ENCODE measurements at places on chromosomes 11 and 22.
A peak's percentile ranks its signal among the peaks of the same experiment; 100 is the strongest.

GRCh38 chr11:116536416-116536815 is 236.4 kb downstream of the BUD13 start:
- peaks cover 30% of the 10 kb centered on the region for H3K27me3 ChIP-seq
- H3K27ac ChIP-seq, result no peak overlapping the region
- no peak for DNase-seq

DNA sequence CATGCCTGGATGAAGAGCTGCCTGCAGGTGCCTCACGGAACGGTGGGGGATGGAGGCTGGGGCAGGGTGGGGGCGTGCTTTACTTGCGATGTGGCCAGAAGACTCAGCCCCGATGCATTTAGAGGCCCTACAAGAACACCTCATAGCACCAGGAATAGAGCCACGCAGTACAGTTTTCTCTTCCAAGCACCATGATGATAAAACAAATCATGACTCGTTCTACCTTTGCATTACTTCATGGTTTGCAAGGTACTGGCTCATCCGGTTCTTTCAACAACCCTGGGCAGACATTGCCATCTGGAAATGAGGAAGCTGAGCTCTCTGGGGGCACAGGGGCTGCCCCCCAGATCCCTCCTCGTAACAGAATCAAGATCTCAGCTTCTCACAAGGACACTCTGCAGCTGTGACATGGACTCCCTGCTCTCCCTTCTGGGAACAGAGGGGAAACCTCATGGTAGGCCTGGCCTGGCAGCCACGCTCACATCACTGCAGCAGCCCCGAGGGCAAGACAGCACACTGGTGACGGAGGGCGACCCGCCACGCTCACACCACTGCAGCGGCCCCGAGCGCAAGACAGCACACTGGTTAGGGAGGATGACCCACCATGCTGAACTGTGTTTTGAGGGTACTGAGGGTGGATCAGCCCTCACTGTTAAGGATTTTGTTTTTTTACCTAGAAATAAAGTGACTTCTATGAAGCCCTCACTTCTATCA is 46.9 kb downstream of the PHF21B start:
- DNase-seq, result no peak
- no peak overlapping the region for H3K27ac ChIP-seq
- H3K4me3 ChIP-seq, result no peak overlapping the region
- H3K27me3 ChIP-seq, result peaks cover 22% of the 10 kb centered on the region

- peaks cover 11% of the 10 kb centered on the region for H3K36me3 ChIP-seq
- H3K4me1 ChIP-seq, result peaks cover 8% of the 10 kb centered on the region
- no peaks in the 10 kb centered on the region for H3K27me3 ChIP-seq
- no peak overlapping the region for H3K4me3 ChIP-seq
- DNase-seq, result no peak
Observed at GRCh38 chr11:87259736-87260135, 222.0 kb downstream of the TMEM135 start.

- DNase-seq, result no peak
- H3K27me3 ChIP-seq, result peaks cover 6% of the 10 kb centered on the region
- H3K4me3 ChIP-seq, result no peak overlapping the region
Observed at GRCh38 chr11:82631722-82632630, 101.7 kb downstream of the FAM181B start.

GRCh38 chr11:74980634-74981033 is 8.1 kb upstream of the NEU3 start:
- H3K27ac ChIP-seq, result peak overlapping the region; percentile 25
- DNase-seq, result no peak
- no peak overlapping the region for H3K4me3 ChIP-seq
- no peaks in the 10 kb centered on the region for H3K27me3 ChIP-seq

- H3K4me1 ChIP-seq, result peaks cover 41% of the 10 kb centered on the region
- peaks cover 16% of the 10 kb centered on the region for H3K27me3 ChIP-seq
- H3K36me3 ChIP-seq, result no peaks in the 10 kb centered on the region
- no peak for DNase-seq
- H3K27ac ChIP-seq, result no peak overlapping the region
- H3K4me3 ChIP-seq, result no peak overlapping the region
Observed at GRCh38 chr11:69439651-69440464, 41.6 kb upstream of the LINC01488 start.

- H3K36me3 ChIP-seq, result no peaks in the 10 kb centered on the region
- H3K27me3 ChIP-seq, result peaks cover 9% of the 10 kb centered on the region
- H3K27ac ChIP-seq, result no peak overlapping the region
- no peak for DNase-seq
- no peaks in the 10 kb centered on the region for H3K4me1 ChIP-seq
Observed at GRCh38 chr11:70637186-70637800, 239.0 kb downstream of the CTTN start.

- H3K27me3 ChIP-seq, result no peaks in the 10 kb centered on the region
- no peak for DNase-seq
- no peaks in the 10 kb centered on the region for H3K4me1 ChIP-seq
- no peaks in the 10 kb centered on the region for H3K36me3 ChIP-seq
Observed at GRCh38 chr11:15690320-15690719, 575.6 kb downstream of the INSC start.

DNA sequence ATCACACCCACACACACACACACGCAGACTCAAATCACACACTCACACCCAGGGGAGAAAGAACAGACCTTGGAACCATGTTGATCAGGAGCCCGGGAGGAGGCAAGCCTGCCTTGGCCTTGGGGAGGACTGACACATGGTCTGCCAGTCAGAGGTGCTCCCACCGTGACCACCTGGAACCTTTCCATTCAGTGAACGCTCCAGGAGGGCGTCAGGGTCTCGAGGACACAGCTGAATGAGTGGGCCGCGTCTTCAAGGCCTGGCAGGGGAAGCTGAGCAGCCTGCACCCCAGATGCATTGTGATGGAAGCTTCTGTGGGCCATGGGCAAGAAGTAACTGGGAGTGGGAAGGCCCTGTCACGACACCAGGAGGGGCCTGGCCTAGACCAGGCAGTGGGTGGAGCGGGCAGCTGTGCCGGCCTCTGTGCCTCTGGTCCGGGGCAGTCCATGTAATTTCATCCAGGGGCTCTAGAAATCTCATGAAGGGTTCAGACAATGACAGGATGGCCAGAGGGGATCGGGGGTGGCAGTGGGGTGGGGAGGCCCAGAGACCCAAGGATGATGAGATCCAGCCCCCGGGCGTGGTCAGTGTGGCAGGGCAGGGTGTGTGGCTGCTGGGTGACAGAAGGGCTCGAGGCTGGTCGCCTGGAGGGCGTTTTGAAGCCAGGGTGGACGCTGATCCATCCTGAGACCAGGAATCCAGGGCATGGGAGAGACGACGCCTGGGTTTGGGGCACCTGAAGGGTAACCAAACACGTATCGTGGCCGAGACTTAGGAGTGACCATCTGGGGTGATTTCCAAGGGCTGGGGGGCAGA is 53.7 kb downstream of the IGF2 start:
- peaks cover 32% of the 10 kb centered on the region for H3K27me3 ChIP-seq
- DNase-seq, result no peak
- no peak overlapping the region for H3K4me3 ChIP-seq
- H3K36me3 ChIP-seq, result no peaks in the 10 kb centered on the region
- no peaks in the 10 kb centered on the region for H3K4me1 ChIP-seq

GRCh38 chr11:71482746-71483364 is 29.9 kb downstream of the NADSYN1 start:
- DNase-seq, result no peak
- H3K4me1 ChIP-seq, result peaks cover 2% of the 10 kb centered on the region
- no peak overlapping the region for H3K4me3 ChIP-seq
- H3K27me3 ChIP-seq, result no peaks in the 10 kb centered on the region
- peaks cover 81% of the 10 kb centered on the region for H3K36me3 ChIP-seq
- H3K27ac ChIP-seq, result no peak overlapping the region

DNA sequence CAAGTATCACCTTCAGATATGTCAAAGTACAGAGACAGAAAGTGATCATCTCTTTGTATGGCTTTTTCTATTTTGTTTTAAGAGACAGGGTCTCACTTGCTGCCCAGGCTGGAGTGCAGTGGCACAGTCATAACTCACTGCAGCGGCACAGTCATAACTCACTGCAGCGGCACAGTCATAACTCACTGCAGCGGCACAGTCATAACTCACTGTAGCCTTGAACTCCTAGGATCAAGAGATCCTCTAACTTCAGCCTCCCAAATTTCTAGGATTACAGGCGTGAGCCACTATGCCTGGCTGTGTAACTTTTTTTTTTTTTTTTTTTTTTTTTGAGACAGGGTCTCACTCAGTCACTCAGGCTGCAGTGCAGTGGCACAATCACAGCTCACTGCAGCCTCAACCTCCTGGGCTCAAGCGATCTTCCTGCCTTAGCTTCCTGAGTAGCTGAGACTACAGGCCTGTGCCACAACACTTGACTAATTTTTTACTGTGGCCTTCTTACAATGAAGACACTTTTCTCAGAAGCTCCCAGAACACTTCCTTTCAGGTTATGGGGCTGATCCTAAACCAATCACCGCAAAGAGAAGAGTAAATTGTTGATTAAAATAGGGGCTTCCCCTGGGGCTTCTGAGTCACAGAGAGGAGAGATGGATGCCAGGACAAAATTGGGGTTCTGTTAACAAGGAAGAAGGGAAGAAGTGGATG is 9.0 kb upstream of the HIKESHI start:
- H3K27ac ChIP-seq, result peak overlapping the region; percentile 62
- H3K36me3 ChIP-seq, result peaks cover 17% of the 10 kb centered on the region
- H3K27me3 ChIP-seq, result no peaks in the 10 kb centered on the region
- peaks cover 17% of the 10 kb centered on the region for H3K4me1 ChIP-seq

DNA sequence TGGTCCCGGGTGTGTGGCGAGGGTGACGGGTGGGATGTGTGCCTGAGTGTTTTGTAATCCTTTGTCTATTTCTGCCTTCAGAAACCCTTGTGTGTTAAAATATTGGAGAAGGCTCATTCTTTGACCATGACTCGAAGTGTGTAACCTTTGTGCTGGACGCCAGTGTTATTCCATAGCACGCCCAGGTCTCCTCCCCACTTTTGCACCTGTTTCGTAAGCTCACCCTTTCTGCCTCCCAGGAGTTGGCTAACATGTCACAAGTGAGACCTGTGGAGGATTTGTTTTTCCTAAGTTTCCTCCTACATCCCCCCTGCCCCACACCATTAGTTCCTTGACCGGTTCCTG is 382 bp downstream of the C11orf54 start:
- H3K4me3 ChIP-seq, result peak overlapping the region; percentile 99
- no peaks in the 10 kb centered on the region for H3K27me3 ChIP-seq
- H3K36me3 ChIP-seq, result peaks cover 38% of the 10 kb centered on the region
- H3K4me1 ChIP-seq, result peaks cover 21% of the 10 kb centered on the region
- peak overlapping the region; percentile 100 for H3K27ac ChIP-seq
- DNase-seq, result no peak

GRCh38 chr11:132564091-132564885 is 968.0 kb downstream of the OPCML start:
- H3K27ac ChIP-seq, result no peak overlapping the region
- no peak overlapping the region for H3K4me3 ChIP-seq
- no peaks in the 10 kb centered on the region for H3K4me1 ChIP-seq

GRCh38 chr22:23498811-23499798 is 81.0 kb downstream of the IGLL1 start:
- H3K27ac ChIP-seq, result no peak overlapping the region
- no peak overlapping the region for H3K4me3 ChIP-seq
- peaks cover 26% of the 10 kb centered on the region for H3K27me3 ChIP-seq
- H3K4me1 ChIP-seq, result peaks cover 3% of the 10 kb centered on the region
- H3K36me3 ChIP-seq, result no peaks in the 10 kb centered on the region

DNA sequence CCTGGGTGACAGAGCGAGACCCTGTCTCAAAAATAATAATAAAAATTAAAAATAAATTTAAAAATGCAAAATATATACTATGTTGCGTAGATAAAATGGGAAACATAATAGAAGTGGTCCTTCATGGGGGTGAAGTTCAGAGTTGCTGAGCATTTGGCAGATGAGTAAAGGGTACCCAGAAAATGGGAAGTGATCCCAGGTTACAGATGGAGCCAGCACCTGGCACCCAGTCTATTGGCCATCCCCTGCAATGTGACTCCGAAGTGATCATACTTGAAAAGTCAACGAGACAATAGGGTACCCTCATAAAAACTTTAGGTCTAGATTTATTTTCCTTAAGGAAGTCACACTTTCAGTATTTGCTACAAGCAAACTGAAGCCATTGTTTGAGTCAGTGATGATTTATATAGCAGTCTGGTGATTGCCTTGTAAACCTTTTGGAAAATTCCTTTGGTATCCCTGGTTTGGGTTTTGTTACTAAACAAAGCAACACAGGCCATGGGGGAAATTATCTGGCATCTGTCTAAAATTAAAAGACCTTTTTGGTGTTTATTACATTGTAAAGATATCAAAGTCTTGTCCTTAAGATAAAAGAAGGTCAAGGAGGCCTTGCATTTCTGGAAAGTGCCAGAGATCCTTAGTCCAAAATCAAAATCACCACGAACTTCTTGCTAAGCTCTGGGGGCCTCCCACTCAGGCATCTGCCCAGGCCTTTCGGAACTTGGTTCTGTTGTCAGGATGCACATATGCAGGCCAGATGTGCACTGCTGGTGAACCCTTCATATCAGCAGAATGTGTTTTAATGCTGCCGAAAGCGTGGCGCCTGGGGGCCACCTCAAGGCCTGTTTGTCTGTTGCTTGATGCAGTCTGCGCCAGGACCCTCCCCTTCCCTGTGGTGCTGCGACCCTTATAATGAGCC is 4.3 kb downstream of the SMARCB1 start:
- no peak overlapping the region for H3K27ac ChIP-seq
- DNase-seq, result no peak
- peaks cover 21% of the 10 kb centered on the region for H3K36me3 ChIP-seq

GRCh38 chr11:79931692-79932091 is 490.9 kb upstream of the TENM4 start:
- no peaks in the 10 kb centered on the region for H3K4me1 ChIP-seq
- no peak for DNase-seq
- no peaks in the 10 kb centered on the region for H3K36me3 ChIP-seq
- no peaks in the 10 kb centered on the region for H3K27me3 ChIP-seq
- no peak overlapping the region for H3K27ac ChIP-seq

DNA sequence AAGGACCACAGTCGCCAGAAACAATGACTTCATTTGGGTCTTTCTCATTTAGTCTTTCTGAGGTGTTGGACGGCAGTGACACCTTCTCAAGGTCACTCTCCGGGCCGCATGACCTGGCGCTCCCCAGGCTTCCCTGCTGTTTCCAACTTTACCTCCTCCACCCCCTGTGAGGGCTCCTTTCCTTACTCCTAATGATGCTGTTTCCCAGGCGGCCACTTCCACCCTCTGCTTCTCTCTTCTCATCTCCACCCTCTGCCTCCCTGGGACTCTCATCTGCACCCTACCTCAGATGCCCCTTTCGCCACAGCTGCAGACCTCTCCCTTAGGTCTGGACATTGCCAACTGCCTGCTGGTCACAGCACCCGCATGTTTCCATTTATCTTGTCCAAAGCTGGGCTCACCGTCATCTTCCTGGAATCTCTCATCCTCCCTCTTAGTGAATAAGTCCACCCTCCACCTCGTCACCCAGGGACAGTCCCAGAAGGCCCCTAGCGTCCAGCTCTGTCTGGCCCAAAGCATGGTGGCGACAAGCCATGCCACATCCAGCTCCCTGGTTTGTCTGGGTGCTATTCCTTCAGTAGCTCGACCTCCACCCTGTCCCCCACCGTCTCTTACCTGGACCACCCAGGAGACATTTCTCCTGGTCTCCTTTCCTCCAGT is 113.8 kb downstream of the BUD13 start:
- peaks cover 2% of the 10 kb centered on the region for H3K36me3 ChIP-seq
- H3K27me3 ChIP-seq, result peaks cover 51% of the 10 kb centered on the region
- H3K4me3 ChIP-seq, result no peak overlapping the region

GRCh38 chr11:23961503-23962338 is 535.1 kb upstream of the LUZP2 start:
- no peaks in the 10 kb centered on the region for H3K4me1 ChIP-seq
- H3K27me3 ChIP-seq, result no peaks in the 10 kb centered on the region
- no peak for DNase-seq
- H3K36me3 ChIP-seq, result no peaks in the 10 kb centered on the region

GRCh38 chr11:104934594-104934993 is 33.8 kb downstream of the CASP4 start:
- peak overlapping the region; percentile 8 for H3K4me3 ChIP-seq
- no peak for DNase-seq
- H3K27ac ChIP-seq, result peak overlapping the region; percentile 15
- H3K36me3 ChIP-seq, result peaks cover 10% of the 10 kb centered on the region

- no peaks in the 10 kb centered on the region for H3K27me3 ChIP-seq
- peak overlapping the region; percentile 88 for H3K4me3 ChIP-seq
- DNase-seq, result no peak
- peak overlapping the region; percentile 92 for H3K27ac ChIP-seq
Observed at GRCh38 chr22:28799606-28800307, 612 bp downstream of the XBP1 start.

Measured in stimulated activated naive B cell treated with anti-CD40 and anti-IgM and Interleukin-4, amounts not matched to agents 10 μg/mL and 1 μg/mL and 100 μg/mL, for 72 hours (primary cell).